ENCODE measurements at places on chromosomes 7 and 10.
A peak's percentile ranks its signal among the peaks of the same experiment; 100 is the strongest.

- no peak for DNase-seq
Observed at GRCh38 chr10:46312953-46313352, 26.2 kb downstream of the ANTXRL start.

- no peak for DNase-seq
Observed at GRCh38 chr7:127337581-127337980, 54.9 kb downstream of the ZNF800 start.

GRCh38 chr10:74051736-74052342, 53.9 kb downstream of the VCL start:
- DNase-seq = no peak

DNA sequence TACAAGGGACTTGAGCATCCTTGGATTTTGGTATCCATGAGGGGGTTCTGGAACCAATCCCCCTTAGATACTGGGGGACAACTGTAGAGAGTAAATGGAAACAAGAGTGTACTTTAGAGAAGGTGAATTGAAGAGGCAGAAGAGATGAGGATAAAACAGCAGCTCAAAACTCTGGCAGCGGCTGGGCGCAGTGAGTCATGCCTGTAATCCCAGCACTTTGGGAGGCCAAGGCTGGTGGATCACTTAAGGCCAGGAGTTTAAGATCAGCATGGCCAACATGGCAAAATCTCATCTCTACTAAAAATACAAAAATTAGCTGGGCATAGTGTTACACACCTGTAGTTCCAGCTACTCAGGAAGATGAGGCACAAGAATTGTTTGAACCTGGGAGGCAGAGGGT, 218.7 kb downstream of the GALNT17 start:
- DNase-seq = no peak

DNA sequence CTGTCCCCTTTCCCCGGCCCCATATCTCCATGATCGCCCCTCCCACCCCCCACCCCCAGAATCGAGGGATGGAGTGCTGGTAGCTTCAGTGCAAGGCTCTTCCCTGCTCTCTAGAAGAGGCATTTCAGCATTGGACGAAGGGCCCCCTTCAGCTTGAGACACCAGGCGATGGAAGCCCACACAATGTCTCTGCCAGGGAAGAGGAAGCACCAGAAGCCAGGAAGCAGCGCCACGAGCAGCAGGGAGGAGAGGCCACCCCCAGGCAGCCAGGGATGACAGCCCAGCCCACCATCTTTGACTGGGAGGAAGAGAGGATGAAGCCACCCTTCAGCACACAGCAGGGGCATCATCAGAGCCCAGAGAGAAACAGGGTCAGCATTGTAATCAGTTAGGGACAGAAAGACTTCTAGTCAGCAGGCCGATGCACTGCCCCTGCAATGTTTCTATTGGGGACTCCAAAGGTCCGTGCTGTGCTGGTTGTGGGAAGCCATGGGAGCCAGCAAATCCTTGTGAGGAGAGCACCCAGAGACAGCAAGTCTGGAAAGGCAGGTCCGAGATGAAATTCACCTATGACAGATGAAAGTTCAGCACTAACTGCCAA, 15.7 kb downstream of the TMEM72 start:
- DNase-seq = no peak

DNA sequence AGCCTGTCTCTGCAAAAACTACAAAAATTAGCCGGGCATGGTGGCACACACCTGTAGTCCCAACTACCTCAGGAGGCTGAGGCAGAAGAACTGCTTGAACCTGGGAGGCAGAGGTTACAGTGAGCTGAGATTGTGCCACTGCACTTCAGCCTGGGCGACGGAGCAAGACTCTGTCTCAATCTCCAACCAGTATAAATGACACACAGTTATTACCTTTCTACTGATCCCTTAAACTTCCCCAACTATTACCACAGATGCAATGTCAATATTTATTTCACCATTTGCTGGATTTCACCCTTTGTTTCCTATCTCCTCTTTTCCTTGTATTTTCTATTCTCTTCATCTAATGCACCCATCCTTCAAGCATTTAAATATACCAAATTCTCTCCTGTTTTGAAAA, 431.8 kb downstream of the GRM8 start:
- DNase-seq = no peak

DNA sequence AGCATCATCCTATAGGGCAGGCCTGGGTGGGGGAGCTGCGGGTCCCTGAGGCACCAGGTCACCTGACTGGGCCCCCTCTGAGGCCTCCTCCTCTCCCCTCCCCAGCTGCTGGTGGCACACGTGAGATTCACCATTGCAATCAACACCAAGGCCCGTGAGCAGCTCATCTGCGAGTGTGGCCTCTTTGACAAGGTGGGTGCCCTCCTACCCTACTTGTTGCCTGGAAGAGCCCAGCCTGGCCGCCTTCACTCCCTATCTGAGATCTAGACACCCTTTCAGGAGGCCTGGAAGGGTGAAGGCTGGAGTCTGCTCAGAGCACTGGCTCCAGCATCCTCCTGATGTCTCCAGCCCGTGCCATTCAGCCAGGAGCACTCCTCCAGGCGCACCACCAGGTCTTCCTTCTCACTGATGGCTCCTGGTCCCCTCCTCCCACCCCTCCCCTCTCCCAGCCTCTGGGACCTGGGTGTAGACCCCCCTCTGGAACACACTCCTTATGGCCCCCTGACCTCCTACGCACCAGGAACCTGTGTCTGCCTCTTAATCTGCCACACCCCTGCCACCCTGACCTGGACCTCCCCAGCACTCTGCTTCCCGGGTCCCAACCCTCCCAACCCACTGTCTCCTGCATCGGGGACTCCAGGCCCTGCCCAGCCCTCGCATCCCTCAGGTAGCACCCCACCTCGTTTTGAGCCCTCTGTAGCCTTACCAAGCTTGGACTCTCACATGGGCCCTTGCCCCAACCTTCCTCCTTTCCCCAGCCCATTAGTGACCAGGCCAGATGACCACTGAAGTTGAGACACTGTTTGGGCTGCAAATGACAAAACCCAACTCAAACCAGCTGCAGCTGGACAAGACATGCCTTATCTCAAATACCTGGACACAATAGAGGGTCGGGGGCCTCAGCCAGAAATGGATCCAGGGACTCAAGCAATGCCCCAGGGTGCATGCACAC, 67.5 kb downstream of the ALOX5 start:
- no peak for DNase-seq

- DNase-seq = no peak
Observed at GRCh38 chr7:64774204-64774842, 19.9 kb upstream of the ZNF138 start.

DNA sequence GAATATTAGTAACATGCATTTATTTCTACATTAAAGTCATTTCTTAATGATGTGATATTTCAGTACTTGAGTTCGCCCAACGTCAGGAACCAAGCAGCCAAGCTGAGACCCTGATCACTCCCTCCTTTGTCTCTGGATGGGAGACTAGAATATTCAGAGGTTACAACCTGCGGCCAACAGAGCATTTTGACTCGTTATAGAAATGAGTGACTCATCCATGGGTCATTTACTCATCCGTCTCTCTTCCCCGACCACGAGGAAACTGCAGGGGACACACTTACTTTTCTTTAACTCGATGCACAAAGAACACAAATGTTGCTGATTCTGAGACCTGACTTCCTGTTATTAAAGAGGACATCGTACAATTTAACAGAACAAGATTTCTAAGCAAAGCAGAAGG, 343.3 kb downstream of the FRMD4A start:
- DNase-seq = no peak

- DNase-seq = no peak
Observed at GRCh38 chr10:2019281-2019680, 282.0 kb upstream of the ADARB2 start.

- DNase-seq = no peak
Observed at GRCh38 chr10:27088119-27089044, 11.9 kb downstream of the ANKRD26 start.

- DNase-seq = no peak
Observed at GRCh38 chr7:133827707-133828623, 299.2 kb upstream of the LRGUK start.

DNA sequence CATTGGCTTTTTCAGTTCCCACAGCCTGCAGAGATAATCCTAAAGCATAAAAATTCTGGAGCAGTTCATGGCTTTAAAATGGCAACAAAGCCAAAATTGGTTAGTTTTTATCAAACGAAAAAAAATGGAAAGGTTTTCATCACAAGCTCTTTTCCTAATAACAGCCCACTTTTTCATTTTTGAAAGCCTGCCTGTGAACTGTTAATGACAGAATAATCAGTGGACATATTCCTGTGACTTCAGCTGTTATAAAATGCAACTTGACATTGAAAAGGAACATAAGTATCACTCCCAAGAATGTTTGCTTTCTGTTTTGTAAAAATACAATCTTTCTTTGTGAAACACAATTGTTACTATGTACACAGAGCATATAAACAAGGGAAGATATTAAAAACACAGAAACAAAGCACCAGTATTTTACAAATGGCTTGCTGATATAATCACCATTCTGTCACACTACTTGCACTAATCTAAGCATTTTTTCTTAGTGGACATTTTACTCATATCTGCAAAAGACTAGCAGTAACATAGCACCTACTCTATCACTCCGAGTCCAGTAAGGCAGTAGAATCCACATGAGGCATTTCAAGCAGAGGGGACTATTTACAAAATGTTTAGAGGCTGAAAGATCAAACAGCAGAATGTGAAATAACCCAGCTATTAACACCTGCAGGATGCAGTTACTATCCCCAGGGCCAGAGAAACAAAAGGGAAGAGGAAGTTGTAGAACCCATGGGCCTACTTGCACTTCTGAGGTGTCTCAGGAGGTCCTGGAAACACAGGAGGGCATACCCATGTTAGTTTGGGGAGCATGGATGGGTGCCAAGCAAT, 26.4 kb downstream of the MACC1 start:
- no peak for DNase-seq

- no peak for DNase-seq
Observed at GRCh38 chr10:103884681-103885139, 29.3 kb upstream of the SH3PXD2A start.

DNA sequence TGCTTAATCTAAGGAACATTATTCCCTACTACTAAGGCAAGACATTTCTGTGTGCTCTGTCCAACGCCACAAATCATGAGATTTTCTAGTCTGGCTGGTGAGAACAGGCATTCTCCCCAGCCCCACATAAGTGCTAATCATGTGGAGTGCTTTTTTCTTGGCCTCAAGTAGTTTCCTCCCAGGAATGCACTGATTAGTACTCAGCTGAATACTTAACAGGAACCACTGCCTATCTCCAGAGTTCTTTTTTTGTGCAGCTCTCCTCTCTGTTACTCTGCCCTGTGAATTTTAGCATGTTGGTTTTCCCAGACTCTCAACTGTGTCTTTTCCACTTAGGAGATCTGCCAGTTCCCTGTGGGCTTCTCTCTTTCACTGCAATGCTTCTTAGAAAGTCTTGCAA, 1098.5 kb upstream of the LRRTM3 start:
- no peak for DNase-seq

DNA sequence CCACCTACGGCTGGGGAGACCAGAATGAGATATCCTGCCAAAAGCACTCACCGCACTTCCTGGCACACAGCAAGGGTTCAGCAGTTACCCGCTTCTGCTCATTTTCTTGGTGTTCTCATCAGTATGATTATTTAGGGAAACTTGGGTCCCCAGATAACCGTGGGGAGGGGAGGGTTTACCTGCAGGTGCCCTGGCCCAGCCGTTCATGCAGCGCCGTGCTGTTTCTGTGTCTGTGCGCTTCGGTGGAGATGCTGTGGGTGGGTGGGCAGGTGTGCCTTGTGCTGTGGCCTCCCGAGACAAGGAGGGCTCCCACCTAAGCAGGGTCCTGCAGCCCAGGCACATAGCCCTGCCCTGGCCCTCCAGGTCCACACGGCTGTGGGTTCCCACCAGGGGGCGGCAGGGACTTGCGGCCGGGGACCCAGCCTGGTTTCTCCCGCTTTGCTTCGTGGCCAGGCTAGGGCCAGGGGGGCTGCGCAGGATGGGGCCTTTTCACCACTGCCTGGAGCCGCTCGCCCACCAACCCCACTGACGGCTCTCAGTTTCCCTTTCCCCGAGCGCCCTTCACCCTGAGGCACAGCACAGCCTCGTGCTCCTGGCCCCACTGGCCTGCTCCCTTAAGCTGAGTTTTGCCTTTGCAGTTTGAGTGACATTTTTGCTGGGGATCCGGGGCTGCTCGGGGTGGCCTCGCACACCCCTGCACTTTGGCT, 78.5 kb downstream of the LHPP start:
- peak; percentile 81 for DNase-seq

DNA sequence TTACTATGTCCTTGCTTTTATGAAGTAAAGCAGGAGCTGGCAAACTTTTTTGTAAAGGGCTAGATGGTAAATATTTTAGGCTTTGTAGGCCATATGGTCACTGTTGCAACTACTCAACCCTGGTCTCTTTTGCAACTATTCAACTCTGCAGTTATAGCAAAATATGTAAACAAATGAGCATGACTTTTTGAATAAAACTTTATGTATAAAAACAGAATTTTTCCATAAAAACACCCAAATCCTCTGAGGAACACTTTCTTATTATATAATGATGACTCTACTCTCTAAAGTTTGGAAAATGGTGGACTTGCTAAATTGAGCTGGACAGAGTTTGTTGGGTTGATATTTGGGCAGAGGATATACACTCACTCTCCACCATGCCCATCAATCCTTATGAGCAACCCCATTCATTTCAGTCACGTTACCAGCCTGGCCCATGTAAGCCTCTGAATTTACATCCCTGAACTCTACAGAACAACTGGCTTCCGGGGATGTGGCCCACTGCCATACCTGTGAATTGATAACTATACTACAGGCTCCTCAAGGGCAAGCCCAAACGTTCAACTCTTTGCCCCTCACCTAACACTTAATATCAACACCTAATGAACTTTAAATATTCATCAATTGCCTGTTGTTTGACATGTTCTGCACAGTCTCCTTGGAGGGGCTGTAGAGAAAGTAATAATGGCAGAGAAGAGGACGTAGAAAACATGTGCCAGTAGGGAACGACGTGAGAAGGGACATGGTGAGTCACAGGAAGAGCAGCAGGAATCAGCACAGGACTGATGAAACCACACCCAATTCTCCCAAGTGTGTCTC, 37.6 kb downstream of the SGMS1 start:
- DNase-seq = no peak

DNA sequence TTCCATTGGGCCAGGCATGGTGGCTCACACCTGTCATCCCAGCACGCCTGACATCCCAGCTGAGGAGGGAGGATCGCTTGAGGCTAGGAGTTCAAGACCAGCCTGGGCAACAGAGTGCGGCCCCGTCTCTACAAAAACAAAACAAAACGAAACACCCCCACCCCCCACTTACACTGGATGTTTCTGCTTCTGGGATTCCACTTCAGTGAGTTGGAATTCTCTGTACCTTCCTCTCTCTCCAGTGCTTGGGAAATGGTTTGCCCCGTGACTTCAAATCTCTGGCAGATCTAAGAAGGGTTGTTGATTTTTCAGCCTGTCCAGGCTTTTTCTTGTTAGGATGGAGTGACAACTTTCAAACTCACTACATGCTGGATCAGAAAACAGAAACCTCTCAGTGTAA, 106.9 kb downstream of the ANLN start:
- no peak for DNase-seq

DNA sequence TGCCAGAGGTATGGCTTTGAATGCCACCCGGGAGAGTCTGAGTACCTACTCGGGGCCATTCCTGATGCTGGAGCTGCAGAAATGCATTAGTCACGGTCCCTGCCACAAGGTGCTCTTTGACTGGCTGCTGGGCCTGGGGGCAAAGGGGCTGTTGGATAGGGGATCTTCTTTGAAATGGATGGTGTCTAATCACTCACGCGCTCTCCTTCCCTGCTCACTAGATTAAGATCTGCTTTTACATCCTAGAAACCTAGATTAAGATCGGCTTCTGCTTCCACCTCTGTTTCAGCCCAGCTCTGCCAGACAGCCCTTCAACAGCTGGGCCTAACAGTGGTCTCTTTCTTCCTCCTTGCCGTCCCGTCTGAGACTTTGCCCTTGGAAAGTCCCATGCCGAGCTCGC, 57.2 kb downstream of the PAX2 start:
- no peak for DNase-seq

- DNase-seq = no peak
Observed at GRCh38 chr10:5585517-5586206, 60.9 kb downstream of the CALML3 start.

Data from CD8-positive, alpha-beta memory T cell (primary cell).